ENCODE measurements at places on chromosomes 12 and 14. TPM values are rescaled to one million over a fixed set of nuclear protein-coding genes. Genes with fewer than 3 reads are reported as not detected.

The KLHDC1 gene
- total RNA-seq = 6.6 TPM

DNA sequence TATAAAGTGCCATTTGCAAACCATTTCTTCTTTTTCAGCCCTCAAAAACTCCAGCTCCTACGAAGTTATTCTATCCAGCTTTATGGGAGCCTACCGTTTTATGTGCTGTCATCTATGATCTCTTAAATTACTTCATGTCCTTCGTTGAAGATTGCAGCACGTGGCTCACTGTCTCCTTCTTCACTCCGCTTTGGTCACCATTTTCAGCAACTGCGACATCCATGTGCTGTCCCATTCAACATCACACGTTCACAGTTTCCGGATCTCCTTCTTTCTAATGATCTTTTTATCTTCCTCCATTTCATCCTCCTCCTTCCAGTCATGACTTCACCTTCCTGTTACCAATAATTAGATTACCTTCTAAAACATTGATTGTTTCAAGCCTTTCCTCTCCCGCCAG, 143.3 kb upstream of the KRAS start:
- H3K27me3 ChIP-seq = no peaks in the 10 kb centered on the region
- no peaks in the 10 kb centered on the region for H3K36me3 ChIP-seq
- H3K27ac ChIP-seq = no peak overlapping the region
- no peak for DNase-seq
- H3K4me1 ChIP-seq = no peaks in the 10 kb centered on the region

DNA sequence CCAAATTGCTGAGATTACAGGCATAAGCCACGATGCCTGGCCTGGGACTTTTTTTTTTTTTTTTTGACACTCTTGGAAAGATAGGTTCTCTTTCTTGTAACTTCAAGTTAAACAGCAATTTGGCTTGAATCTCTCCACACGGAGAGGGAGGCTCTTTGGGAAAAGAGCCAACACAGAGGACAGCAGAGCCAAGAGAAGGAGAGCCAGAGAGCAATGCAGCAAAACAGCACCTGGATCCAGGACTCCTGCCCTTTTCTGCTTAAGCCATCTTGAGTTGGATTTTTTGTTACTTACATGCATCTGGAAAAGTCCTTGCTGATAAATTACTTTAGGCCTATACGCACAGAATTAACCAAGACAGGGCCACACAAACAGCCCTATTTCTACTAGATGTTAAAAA, 176.8 kb downstream of the APAF1 start:
- DNase-seq = no peak
- H3K27ac ChIP-seq = peak overlapping the region; percentile 18
- H3K36me3 ChIP-seq = no peaks in the 10 kb centered on the region
- peaks cover 27% of the 10 kb centered on the region for H3K4me1 ChIP-seq

- H3K27me3 ChIP-seq = peaks cover 97% of the 10 kb centered on the region
- no peak overlapping the region for H3K27ac ChIP-seq
- DNase-seq = no peak
- H3K4me1 ChIP-seq = peaks cover 14% of the 10 kb centered on the region
- H3K36me3 ChIP-seq = no peaks in the 10 kb centered on the region
Observed at GRCh38 chr12:53935383-53936341, 3.0 kb upstream of the HOXC13 start.

DNA sequence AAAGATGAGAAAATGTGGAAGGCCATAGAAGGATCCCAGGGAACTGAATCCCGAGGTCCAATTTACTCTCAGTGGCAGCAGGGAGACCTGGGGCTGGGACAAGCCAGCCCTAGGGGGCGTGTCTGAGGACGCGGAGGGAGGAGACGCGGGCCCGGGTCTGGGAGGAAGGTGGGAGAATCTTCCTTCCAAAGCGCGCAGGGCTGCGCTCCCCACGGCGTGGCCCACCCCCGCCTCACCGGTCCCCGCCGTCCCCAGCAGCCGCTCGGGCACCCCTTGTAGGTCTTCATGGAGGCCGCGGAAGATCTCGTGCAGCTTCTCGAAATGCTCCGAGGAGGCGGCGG, 323 bp downstream of the VTI1B start:
- peak overlapping the region; percentile 90 for H3K27ac ChIP-seq
- peaks cover 14% of the 10 kb centered on the region for H3K4me1 ChIP-seq
- DNase-seq = peak; percentile 60
- H3K27me3 ChIP-seq = no peaks in the 10 kb centered on the region
- H3K36me3 ChIP-seq = peaks cover 5% of the 10 kb centered on the region
- peak overlapping the region; percentile 96 for H3K4me3 ChIP-seq

DNA sequence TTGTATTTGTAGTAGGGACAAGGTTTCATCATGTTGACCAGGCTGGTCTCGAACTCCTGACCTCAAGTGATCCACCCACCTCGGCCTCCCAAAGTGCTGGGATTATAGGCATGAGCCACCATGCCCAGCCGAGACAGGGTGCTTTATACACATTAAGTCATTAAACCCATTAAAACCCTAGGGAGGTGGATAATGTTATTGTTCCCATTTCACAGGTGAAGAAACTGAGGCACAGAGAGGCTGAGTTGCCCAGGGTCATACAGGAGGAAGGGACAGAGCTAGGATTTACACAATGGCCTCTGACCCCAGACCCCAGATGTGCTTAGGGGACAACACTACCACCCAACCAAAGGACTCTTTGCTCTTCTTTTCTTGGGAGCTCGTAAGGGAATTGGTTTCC, 51.0 kb upstream of the RIN3 start:
- no peak overlapping the region for H3K4me3 ChIP-seq
- H3K4me1 ChIP-seq = peaks cover 6% of the 10 kb centered on the region
- no peak overlapping the region for H3K27ac ChIP-seq
- no peaks in the 10 kb centered on the region for H3K27me3 ChIP-seq
- no peak for DNase-seq

- H3K27ac ChIP-seq = peak overlapping the region; percentile 93
- no peak for DNase-seq
- peak overlapping the region; percentile 83 for H3K4me3 ChIP-seq
- H3K27me3 ChIP-seq = peaks cover 4% of the 10 kb centered on the region
- peaks cover 17% of the 10 kb centered on the region for H3K4me1 ChIP-seq
Observed at GRCh38 chr12:50086148-50086547, 1.0 kb downstream of the SMARCD1 start.

DNA sequence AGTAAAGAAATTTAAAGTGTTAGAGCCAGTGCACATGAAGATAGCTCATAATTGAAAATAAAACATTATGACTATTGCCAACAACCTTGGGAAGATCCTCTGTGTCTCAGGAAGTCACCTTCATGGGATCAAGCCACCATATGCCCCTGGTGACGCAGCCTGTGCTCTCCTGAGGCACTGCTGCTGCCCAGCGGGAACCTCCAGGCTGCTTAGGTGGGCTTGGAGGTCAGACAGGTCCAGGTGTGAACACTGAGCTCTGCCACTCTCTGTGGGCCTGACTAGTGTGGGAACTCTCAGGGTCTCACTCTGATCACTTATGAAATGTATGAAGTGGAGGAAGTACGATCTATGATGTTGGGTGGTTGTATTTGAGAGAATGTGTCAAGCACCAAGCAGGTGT, 16.7 kb downstream of the SLC35E3 start:
- no peak for DNase-seq
- no peaks in the 10 kb centered on the region for H3K4me1 ChIP-seq
- H3K27me3 ChIP-seq = no peaks in the 10 kb centered on the region
- H3K36me3 ChIP-seq = peaks cover 38% of the 10 kb centered on the region
- no peak overlapping the region for H3K27ac ChIP-seq

Measured in mesothelial cell of epicardium (in vitro differentiated cells).